ENCODE measurements at places on chromosomes 3 and 15. TPM values are rescaled to one million over a fixed set of nuclear protein-coding genes. Genes with fewer than 3 reads are reported as not detected.

Gene STAC
- 1.6 TPM for total RNA-seq

Gene GOLGA6L10
- total RNA-seq = 0.42 TPM

Gene ARGFX
- total RNA-seq = not detected

Gene ZBED2
- not detected for total RNA-seq

Gene ZNF148
- 34.9 TPM for total RNA-seq

Gene ITIH4
- 14.3 TPM for total RNA-seq

Gene IL17RE
- total RNA-seq = not detected

Gene TGM4
- not detected for total RNA-seq

Gene ADAMTSL3
- 0.66 TPM for total RNA-seq

Gene ADGRG7
- not detected for total RNA-seq

Gene WNT5A
- 2.9 TPM for total RNA-seq

Gene EOMES
- not detected for total RNA-seq

Gene NEDD4
- total RNA-seq = 268 TPM

Gene GHSR
- not detected for total RNA-seq

Gene AADACL2
- not detected for total RNA-seq

Gene TEX55
- not detected for total RNA-seq

Gene SLC9C1
- not detected for total RNA-seq

GRCh38 chr3:161691677-161692076 is 195.1 kb downstream of the OTOL1 start:
- DNase-seq = no peak

DNA sequence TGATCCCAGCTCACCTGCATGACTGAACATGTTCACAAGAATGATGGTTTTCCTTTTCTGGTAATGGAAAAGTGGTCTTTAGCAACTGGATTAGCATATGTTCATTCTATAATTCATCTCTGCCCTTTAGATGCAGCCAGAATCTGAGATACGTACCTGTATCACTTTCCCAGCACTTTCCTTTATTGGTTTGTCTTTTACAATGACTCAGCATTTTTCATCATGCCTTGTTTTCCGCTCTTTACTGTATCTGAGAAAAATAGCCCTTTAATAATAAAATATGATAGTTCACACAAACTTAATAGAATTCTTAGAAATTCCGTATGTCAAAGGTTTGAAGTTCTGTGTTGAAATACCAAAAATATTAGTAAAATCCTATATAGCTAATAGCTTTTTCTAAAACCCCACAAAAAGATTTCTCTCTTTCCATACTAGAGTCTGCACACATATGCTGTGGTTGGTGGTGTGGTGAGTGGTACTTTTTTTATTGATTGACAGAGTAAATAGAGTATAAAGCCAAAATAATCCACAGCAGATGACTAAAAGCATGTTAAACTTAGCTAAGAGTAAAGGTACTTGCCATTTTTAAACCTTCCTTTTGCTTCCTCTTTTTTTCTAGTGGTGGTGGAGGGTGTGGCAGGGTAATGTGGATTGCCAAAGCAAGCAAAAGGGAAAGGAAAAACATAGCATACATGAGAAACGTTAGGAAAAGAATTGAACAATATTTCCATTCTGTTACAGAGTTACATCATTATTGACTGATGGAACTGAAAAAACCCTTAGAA is 328.9 kb upstream of the RBMS3 start:
- DNase-seq = no peak

GRCh38 chr3:5055357-5056110 is 66.6 kb upstream of the ARL8B start:
- DNase-seq = no peak

- DNase-seq = no peak
Measured at GRCh38 chr3:22373182-22373581, 622.2 kb upstream of the ZNF385D start.

- no peak for DNase-seq
Measured at GRCh38 chr3:69763458-69763857, 24.2 kb downstream of the MITF start.

DNA sequence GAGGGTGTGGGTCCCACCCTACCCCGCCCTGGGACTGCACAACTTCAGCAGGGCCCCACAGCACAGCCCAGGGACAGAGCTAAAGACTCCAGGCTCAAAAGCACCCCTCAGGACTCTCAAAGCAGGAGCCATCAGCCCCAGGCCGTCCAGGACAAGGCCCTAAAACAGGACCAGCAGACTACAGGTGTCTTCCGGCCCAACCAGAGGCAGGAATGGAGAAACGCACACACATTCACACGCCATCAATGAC is 26.1 kb downstream of the ATRIP start:
- no peak for DNase-seq

- DNase-seq = no peak
Measured at GRCh38 chr15:48915861-48916260, 37.9 kb downstream of the EID1 start.

- no peak for DNase-seq
Measured at GRCh38 chr15:25776071-25776746, 86.9 kb downstream of the ATP10A start.

GRCh38 chr3:130709671-130710070 is 37.0 kb downstream of the PIK3R4 start:
- DNase-seq = no peak

- DNase-seq = no peak
Measured at GRCh38 chr3:51605938-51606337, 65.1 kb upstream of the TEX264 start.

GRCh38 chr3:117786349-117786748 is 1076.8 kb downstream of the TUSC7 start:
- DNase-seq = no peak

GRCh38 chr3:47266709-47267489 is 15.7 kb downstream of the KIF9 start:
- DNase-seq = peak; percentile 82

GRCh38 chr15:90286678-90287077 is 21.2 kb downstream of the NGRN start:
- DNase-seq = no peak

DNA sequence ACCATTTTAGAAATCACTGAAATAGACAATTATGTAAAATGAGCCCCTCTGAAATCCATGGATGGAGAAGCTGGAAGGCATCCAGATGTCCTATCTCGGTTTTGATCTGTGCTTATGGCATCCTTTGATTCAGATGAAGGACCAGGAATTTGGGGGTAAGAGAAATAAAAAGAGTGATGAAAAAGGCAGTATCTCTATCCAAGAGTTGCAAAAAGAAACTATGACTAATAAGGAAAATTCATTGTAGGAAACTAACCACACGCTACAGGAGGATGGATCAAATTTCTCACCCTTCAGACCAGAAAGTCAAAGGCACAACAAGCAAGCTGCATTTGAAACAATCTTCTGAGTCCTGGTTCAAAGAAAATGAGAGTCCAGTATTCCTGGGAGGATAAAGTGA is 34.8 kb downstream of the SRGAP3 start:
- no peak for DNase-seq

- no peak for DNase-seq
Measured at GRCh38 chr3:60036803-60037202, 987.0 kb upstream of the CFAP20DC start.

DNA sequence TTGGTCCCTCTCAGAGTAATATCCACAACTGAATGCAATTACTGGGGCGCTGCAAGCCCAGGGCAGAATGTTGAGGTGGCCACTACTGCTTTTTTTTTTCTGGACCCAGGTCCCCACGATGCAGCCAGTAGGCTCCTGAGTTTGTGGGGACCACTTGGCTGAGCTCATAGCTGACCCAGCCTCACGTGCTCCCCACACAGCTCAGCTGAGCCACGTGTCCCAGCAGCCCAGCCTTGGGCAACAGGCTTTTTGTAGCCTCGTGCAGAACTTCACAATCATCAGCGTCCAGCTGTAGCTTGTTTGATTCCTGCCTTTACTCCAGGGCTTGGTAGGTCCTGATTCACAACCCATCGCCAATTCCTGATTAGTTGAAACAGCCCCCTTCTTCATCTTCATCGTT is 117.3 kb downstream of the ETFA start:
- DNase-seq = no peak

- DNase-seq = no peak
Measured at GRCh38 chr3:12509466-12509865, 25.2 kb downstream of the TSEN2 start.

DNA sequence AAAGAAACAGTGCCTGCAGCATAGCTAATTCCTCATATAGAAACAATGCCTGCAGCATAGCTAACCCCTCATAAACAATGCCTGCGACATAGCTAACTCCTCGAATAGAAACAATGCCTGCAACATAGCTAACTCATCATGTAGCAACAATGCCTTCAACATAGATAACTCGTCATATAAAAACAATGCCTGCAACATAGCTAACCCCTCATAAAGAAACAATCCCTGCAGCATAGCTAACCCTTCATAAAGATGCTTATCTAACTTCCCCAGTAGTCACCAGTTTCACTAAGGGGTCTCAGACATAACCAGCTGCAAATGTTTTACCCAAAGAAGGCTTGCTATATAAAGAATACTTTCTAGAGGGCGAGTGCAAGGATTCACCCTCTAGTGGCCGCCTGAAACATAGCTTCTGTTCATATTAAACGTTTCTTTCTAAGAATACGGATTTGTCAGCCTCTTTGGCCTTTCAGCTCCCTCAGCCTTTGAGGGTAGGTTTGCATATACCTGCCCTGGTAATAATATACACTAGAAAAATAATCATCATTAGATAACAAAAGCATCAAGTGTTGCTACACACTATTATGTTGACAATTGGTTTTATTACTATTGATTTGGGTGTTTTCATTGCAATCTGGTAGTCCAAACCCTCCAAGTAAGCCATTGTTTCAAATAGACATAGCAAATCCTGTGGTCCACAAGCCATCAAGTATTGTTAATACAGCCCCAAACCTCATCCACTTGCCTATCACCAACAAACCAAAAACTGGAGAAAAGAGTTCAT is 44.4 kb upstream of the FAN1 start:
- DNase-seq = no peak

GRCh38 chr3:82293435-82293834 is 532.0 kb upstream of the GBE1 start:
- no peak for DNase-seq

DNA sequence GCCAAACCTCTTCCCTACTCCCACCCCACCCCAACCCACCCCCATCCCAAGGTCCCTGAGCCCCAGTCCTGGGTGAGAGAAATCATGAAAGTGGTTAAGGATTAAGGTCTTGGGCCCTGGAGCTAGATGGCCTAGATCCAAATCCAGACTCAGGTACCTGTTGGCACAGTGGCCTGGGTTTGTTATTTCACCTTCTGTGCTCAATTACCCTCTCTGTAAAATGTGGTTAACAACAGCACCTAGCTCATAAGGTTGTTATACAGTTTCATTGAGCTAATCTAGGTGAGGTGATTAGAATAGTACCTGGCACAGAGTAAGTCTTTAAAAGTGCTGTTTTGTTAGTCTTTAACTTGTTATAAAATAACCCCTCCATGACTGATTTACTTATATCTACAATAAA is 6.4 kb upstream of the SNUPN start:
- DNase-seq = no peak

GRCh38 chr15:69434238-69434637 is 18.4 kb upstream of the RPLP1 start:
- no peak for DNase-seq

GRCh38 chr3:112233083-112233482 is 60.9 kb downstream of the SLC9C1 start:
- DNase-seq = no peak

All from gastrocnemius medialis (tissue), 4 donors.